Activated CD8-positive, alpha-beta T cell treated with anti-CD3 and anti-CD28 coated beads for 36 hours (primary cell): ENCODE measurements at places on chromosomes 4 and X.

DNA sequence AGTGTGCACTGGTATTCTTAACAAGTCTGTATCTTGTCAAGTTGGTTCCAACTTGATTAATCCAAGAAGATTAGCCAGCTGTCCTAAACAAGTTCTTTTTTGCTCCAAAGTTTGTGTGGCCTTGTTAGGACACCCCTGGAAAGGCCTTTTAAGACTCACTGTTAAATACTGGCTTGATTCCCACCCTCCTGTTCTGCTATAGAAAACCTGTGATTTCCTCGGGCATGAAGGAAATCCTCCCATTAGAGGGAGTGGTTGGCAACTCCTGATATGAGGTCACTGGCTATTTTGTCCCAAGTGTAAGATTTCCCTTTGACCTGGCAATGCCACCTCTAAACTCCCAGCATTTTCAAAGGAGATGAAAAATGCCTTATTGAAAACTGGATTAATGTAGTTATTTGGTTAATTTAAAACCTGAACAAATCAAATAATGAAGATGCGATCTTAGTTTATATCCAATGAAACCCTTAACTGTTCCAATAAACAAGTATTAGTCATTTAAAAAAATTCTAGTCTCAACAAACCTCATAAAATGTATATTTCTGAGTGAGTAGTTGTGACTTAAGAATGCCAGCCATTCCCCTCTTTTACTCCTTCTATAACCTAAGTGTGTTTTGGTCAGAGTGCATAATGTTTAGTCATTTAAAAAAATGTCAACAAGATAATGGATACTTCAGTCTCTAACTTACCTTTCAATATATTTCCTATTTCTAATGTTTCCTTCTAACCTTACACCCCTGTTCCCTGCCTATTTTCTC, 94.4 kb downstream of the NPNT start:
- H3K4me3 ChIP-seq: no peak overlapping the region
- H3K36me3 ChIP-seq: no peaks in the 10 kb centered on the region
- no peak overlapping the region for H3K27ac ChIP-seq
- H3K27me3 ChIP-seq: no peaks in the 10 kb centered on the region

- H3K27ac ChIP-seq: no peak within 1 kb of the TSS
- DNase-seq: no peak
- H3K27me3 ChIP-seq: no peaks in the 10 kb centered on the region
- H3K36me3 ChIP-seq: no peaks in the 10 kb centered on the region
- no peak within 1 kb of the TSS for H3K4me3 ChIP-seq
These were observed at the start of gene SPARCL1 for GRCh38 chr4:87529187-87529586. TSS of gene SPARCL1 (minus strand) at chr4:87529376. CDS start at chr4:87499574, 29,802 bp downstream.

- no peak overlapping the region for H3K4me3 ChIP-seq
- DNase-seq: no peak
- no peaks in the 10 kb centered on the region for H3K27me3 ChIP-seq
- H3K27ac ChIP-seq: no peak overlapping the region
- no peaks in the 10 kb centered on the region for H3K36me3 ChIP-seq
These were observed 64.3 kb downstream of the SCML2 start for GRCh38 chrX:18290200-18290599.

GRCh38 chr4:73539386-73539785, 57.8 kb downstream of the AFM start:
- H3K27me3 ChIP-seq: peaks cover 1% of the 10 kb centered on the region
- no peaks in the 10 kb centered on the region for H3K4me1 ChIP-seq
- no peak overlapping the region for H3K4me3 ChIP-seq
- no peak for DNase-seq
- H3K27ac ChIP-seq: no peak overlapping the region

DNA sequence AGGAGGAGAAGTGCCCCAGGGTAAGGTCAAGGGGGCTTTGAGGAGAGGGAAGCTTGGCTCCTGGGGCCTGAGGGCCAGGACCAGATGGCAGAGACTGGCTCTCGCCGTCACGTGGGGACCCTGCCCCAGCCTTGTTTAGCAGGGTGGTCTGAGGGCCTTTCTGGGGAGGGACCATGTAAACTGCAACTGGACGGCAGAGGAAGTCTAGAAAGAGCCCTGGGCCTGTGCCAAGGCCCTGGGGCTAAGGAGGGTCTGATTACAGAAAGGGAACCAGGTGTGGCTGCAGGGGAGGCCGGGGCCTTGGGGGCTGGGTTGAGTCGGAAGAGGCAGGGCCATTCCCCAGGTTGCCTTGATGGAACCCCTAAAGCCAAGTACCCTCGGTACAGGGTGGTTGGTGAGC, 1.8 kb upstream of the HGFAC start:
- H3K36me3 ChIP-seq: no peaks in the 10 kb centered on the region
- H3K4me1 ChIP-seq: no peaks in the 10 kb centered on the region
- H3K4me3 ChIP-seq: no peak overlapping the region
- no peak overlapping the region for H3K27ac ChIP-seq

DNA sequence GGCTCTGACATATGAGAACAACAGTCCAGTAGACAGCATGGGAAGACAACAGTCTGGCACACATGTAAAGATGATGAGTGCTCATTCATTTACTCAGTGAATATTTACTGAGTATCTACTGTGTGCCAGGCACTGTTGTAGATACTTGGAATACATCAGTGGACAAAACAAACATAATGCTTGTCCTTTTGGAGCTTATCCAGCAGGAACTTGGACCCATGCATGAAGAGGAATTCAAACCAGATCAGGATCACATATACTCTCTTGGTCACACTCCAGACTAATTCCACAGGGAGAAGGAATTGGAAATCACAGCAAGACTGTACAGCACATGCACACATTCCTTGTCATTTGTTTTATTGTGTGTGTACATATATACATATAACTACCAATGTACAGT, 217.6 kb upstream of the TTC29 start:
- no peak overlapping the region for H3K4me3 ChIP-seq
- no peak for DNase-seq
- no peak overlapping the region for H3K27ac ChIP-seq
- no peaks in the 10 kb centered on the region for H3K36me3 ChIP-seq

DNA sequence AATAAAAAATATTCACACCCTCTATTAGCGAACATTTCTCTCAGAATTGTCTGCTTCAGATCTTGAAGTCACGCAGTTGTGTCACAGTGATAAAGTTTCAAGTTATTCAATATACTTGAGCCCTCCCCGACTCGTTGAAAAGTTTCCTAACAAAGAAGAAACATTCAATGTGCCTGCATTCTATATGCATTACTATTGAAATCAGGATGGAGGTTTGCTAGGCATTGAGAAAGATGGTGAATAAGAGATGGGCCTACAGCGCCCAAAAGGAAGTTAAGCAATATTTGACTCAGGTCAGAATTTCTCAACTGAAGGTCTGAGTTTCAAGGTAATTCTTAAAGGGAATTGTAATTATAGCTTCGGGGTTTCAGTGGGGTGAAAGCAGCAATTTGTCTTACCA, 6.1 kb downstream of the TCEANC start:
- no peak for DNase-seq
- peaks cover 4% of the 10 kb centered on the region for H3K36me3 ChIP-seq
- H3K27me3 ChIP-seq: no peaks in the 10 kb centered on the region
- no peak overlapping the region for H3K4me3 ChIP-seq

DNA sequence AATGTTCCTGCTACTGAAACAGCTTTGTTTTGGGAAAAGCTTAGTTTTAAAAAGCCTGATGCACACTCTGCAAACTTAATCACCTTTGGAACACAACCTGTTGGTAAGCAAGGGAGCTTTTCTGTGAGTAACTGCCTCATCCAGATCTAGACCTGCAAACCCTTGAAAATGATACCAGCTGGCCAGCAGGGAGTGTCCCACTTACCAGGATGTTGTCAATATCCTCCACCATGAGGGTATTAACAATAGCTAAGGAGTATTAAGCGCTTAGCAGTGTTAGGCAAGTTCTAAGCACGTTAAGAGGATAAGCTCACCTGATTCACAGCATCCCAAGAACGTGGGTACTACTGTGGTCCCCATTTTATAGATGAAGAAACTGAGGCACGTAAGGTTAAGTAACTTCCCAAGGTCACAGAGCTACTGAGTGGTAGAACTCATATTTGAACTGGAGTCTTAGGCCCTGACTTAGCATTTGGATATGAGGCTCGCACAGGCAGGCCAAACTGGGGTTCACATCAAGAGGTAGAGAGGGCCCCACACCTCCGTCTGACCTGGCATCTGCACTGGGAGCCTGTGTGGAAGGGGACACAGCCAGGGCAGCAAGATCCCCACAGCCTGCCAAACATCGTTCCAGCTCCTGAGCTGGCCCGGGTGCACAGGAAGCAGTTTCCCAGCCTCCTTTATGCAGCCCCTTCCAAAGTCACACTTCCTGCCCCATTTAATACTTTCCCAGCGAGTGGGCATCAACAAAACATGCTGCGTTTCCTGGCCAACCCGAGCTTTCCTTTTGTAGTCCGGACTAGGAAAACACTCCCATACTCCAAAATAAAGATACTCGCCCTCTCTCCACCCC, 32.7 kb downstream of the IRF2 start:
- H3K27ac ChIP-seq: no peak overlapping the region
- DNase-seq: no peak
- no peak overlapping the region for H3K4me3 ChIP-seq

DNA sequence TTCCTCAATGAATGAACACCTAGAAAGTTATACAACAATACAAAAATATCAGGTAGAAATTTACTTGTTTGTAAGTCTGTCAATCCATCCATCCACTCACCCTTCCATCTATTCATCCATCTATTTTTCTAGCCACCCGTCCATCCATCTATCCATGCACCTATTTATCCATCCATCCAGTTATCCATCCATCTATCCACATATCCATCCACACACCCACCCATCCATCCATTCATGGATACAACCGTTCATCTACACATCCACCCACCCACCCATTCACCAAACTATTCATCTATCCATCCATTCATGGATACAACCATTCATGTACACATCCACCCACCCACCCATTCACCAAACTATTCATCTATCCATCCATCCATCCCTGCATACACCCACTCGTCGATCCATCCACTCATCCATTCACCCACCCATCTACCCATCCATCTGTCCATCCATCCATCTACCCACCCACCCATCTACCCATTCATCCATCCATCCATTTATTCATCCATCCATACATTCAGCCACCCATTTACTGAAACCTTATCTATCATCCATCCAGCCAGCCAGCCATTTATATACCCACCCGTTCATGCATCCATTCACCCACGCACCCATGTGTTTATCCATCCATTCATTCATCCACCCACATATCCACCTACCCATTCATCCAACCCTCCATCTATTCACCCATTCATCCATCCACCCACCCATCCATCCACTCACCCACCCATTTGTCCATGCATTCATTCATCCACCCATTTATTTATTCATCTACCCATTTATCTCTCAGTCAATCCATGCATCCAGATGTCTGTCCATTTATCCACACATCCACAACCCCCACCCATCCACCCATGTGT, 10.4 kb upstream of the CD99 start:
- no peak overlapping the region for H3K4me3 ChIP-seq
- no peaks in the 10 kb centered on the region for H3K36me3 ChIP-seq
- DNase-seq: no peak
- no peaks in the 10 kb centered on the region for H3K4me1 ChIP-seq

- no peak overlapping the region for H3K27ac ChIP-seq
- H3K4me1 ChIP-seq: no peaks in the 10 kb centered on the region
- no peak overlapping the region for H3K4me3 ChIP-seq
- no peak for DNase-seq
These were observed 132.2 kb upstream of the KIT start for GRCh38 chr4:54525602-54526001.

DNA sequence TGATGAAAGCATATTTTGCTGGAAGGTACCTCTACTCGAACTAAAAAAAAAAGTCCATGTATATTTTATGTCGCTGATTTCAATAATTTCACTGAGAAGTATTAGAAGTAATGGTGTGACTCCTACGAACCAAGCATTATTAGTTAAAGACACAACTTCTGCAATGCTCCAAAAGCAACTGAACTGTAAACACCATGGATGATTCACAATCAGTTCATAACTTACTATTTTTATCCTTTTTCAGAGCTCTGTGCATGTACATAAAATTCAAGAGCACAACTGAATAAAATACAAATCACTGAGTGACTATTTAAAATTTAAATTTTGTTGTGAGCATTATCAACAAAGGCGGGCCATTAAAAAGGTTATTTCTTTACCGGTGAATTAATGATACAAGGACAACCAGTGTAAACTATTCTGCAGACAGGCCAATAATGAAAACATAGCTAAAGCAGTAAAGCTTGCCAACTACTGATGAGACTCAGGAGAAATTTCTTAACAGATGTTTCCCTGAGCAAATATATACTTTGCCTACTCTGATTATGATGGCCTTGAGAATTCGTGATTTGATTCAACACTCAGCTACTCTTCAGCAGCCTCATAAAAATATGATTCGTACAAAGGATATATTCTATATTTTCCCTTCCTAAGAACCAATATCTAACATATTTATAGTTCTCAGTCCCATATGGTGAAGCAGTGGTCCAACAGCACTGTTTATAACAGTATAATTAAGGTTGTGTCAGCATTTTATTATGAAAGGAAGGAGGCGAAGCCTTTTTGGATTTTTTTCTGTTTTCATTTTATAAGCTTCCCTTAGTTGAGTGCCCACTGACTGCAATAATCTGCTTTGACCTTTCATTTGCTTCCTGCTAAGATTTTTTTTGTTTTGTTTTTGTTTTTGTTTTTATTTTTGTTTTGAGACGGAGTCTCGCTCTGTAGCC, 62.8 kb upstream of the NEIL3 start:
- H3K4me1 ChIP-seq: peaks cover 9% of the 10 kb centered on the region
- H3K4me3 ChIP-seq: no peak overlapping the region
- no peaks in the 10 kb centered on the region for H3K36me3 ChIP-seq
- peaks cover 15% of the 10 kb centered on the region for H3K27me3 ChIP-seq

DNA sequence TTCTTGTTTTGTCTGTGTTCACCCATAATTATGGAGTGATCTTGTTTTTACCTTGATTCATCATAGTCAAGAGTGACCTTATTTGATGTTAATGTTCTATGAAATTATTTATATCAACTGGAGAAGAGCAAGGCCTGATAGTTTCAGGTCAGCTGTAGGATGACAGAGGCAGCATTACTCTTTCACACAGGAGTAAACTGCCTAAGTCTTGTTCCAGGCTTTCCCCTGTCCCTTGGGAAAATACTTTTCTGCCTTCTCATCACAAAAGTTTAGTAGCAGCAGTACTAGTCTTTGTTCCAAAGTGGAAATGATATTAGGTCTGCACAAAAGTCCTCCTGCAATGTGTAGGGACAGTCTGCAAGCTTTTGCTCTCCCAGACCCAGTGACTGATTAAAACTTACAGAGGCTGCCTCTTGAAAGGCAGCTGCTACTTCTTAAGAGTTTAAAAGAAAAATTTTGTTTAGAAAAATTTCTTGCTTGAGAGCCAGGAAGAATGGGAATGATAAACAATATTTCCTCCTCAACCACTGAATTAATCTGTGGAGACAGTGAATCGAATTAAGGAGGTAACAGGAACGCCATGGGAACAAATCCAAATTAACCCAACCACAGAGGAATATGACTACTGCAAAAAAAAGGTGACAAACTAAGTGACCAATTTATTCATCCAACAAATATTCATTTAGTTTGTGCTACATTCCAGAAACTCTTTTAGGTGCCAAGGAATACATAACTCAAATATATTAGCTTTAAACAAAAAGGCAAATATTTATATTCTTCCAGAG, 991.4 kb upstream of the PABPC4L start:
- H3K27ac ChIP-seq: no peak overlapping the region
- no peaks in the 10 kb centered on the region for H3K27me3 ChIP-seq
- no peaks in the 10 kb centered on the region for H3K4me1 ChIP-seq
- no peaks in the 10 kb centered on the region for H3K36me3 ChIP-seq
- DNase-seq: no peak
